ENCODE measurements at places on chromosomes 13 and 19.

DNA sequence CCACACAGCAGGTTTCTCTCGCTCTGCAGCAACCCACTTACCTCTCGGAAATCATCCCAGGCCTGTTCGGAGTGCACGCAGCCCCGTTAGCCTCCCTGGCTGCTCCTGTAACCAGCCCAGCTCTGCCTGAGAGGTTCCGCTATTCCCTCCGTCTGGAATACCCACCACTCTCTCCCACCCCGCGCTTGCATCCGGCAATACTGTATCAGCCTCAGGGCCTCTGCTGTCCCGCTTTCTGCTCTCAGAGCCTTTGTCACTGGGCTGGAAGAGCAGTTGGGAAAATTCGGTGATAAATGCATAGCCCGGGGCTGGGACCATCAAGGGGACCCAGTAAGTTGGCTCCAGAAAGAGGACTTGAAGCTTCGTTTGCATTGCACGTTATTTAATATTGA, 759 bp upstream of the TLE6 start:
- no peak for DNase-seq

DNA sequence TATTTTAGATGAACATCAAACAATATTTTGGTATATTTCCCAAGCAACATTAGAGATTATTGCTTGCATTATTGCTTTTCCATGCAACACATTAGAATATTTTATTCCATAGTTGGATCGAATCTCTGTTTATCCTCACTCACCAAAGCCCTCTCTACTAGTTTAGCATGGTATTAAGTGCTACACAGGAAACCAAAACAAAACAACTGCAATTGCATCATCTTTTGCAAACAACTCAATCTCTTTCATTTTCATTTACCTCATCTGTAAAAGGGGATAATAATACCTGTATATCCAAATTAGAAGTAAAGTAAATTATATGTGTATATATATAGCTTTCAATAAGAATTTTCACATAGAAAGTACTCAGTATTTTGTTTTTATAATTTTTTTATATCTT, 147.8 kb upstream of the PCDH9 start:
- no peak for DNase-seq

DNA sequence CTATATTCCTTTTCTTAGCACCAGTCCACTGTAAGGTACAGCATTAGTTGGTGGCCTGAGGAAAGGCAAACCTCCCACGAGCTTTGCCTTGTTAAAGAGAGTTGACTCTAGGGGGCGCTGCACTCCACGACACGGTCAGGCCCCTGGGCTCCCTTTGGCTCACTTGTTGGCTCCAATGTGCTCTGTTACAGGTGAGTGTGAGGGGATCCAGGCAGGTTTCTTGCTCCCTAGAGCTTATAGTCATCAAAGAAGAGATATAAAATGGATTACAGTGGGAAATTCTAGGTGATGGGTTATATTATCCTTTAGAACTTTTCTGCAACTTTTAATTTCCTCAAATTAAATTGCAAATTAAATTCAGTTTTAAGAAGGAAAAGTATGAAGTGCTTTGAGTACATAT, 3.7 kb downstream of the WDR87 start:
- DNase-seq, result peak; percentile 76

DNA sequence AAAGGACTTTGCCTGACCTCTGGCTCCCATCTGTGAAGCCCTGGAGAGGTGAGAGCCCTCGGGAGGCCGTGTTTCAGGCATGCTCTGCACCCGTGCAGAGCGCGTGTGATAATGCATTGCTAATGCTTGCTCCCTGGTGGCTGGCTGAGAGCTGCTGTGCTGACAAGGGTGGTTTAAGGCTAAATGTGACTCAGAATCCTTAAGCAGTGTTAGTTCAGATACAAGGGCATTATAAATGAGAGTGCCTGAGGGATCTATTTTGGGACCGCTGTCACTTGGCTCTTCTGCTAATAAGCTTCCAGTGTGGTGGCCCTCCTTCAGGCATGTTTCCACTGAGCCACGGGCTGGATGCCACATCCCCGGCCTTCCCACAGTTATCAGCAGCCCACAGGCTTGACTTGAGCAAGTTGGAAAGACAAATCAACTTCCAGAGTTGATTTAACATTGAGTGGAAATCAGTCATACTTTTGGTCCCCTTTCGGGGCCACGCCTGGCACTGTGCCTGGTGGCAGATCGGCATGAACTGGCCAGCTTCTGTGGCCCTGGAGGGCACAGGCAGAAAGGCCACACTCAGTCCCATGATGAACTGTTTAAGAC, 17.0 kb downstream of the ALOX5AP start:
- DNase-seq, result no peak

DNA sequence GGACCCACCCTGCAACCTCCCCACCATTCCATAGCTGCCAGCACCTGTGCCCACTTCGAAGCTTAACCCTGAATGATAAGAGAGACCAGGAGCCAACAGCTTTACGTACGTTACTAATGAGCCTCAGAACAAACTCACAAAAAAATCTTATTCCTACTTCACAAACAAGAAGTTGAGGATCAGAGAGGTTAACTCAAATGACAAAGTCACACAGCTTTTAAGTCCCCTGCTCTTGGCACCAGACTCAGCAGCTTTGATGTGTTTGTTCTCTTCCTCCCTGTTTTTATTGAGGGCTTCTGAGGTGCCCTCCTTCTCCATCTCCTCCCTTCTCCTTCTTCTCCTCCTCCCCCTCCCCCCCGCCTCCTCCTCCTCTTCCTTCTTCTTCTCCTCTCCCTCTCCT, 115.4 kb downstream of the ZDHHC20 start:
- DNase-seq, result no peak

DNA sequence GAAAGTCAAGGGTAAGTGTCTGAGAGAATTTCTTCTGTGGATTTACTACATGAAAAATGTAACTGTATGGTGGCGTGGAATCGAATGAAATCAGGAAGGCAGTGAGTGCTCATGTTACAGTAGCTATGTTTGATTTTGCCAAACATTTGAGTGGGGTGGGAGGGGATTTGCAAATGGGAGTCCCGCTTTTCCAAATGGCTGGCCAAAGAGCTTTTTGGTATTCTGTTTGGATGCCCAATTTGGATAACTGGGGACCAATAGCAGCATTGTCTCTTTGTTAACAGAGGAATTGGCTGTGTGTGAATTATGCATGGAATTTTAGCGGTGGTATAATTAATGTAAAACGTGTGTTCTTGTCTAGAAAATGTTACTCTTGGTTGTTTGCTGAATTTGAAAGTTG, 17.8 kb downstream of the HNRNPM start:
- DNase-seq, result no peak

- DNase-seq, result no peak
Measured at GRCh38 chr19:41327076-41327575, 17.2 kb downstream of the CCDC97 start.

- no peak for DNase-seq
Measured at GRCh38 chr19:37899966-37900365, 6.4 kb downstream of the WDR87 start.

DNA sequence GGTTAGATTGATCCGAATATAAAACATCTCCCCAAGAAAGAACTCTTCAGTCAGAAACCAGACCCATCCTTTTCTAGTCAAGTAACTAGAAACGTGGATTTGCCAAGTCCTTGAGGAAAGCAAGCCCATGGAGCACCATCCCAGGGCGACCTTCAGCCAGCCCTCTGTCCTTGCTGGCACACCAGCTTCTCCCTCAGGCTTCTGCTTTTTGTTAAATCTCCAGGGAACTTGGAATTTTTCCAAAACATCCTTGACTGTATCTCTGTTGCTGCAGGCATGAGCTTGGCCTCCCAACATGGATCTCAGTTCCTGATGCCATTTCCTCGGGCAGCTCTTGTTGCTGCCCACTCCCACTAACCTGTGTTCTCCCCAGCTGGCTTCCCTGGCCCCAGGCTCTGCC, 27.1 kb upstream of the C1QTNF9 start:
- no peak for DNase-seq

- DNase-seq, result no peak
Measured at GRCh38 chr13:35736876-35737275, 260.4 kb upstream of the MAB21L1 start.

- no peak for DNase-seq
Measured at GRCh38 chr13:65401315-65401714, 1828.8 kb downstream of the PCDH9 start.

GRCh38 chr13:73089213-73089612, 30.4 kb downstream of the KLF5 start:
- DNase-seq, result no peak

DNA sequence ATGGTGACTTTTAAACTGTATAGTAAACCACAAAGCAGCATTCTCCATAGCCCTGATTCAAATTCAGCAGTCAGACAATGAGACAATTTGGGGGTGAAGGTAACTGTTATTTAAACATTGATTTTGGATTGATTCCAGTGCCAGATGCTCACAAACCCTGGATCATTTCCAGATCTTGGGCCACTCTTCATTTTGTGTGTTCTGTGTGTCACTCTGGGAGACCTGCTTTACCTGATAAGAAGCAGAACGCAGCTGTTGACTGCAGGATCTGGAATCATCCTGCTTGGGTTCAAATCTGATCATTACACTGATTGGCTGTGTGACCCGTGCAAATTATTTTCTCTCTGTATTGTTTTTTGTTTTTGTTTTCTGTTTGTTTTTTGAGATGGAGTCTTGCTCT, 4.0 kb upstream of the PCDH8 start:
- no peak for DNase-seq

- no peak for DNase-seq
Measured at GRCh38 chr13:30892966-30893365, 13.1 kb upstream of the MEDAG start.

DNA sequence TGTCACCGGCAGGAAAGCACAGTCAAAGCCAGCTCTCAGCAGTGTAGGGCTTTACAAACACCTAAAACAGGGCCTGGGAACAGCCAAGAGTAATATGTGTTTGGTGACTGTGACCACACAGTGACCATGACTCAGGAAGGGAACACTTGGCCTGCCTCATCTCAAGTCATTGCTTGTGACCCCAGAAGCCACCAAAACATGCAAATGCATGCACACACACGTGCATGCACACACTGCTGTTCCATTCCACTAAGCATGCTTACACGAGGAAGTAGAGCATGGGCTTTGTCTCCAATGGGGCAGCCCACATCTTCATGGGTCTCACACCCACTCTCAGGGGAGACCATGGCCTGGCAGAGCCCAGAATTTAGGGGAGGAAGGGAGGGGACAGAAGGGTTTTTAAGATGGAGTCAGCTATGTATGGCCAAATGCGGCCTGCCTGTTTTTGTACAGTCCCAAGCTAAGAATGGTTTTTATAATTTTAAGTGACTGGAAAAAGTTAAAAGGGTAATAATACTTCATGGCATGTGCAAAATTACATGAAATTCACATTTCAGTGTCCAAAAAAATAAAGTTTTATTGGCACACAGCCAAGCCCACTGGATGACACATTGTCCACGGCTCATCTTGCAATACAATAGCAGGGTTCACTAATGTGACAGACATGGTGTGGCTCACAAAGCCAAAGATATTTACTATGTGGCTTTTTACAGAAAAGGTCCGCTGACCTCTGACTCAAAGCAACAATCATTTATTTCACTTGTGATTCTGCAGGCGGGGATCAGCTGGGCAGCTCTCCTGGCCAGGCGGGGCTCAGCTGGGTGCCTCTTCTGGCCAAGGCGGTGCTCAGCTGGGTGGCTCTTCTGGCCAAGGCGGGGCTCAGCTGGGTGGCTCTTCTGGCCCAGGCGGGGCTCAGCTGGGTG, 17.3 kb downstream of the ZFR2 start:
- no peak for DNase-seq

Data from T-helper 9 cell (primary cell).